Right hindlimb (tissue), 1 donor: ENCODE measurements at places on chromosomes 6 and 20.
A peak's percentile ranks its signal among the peaks of the same experiment; 100 is the strongest.

- no peak for DNase-seq
These were observed 437 bp downstream of the CD40 start for GRCh38 chr20:46118481-46119020.

DNA sequence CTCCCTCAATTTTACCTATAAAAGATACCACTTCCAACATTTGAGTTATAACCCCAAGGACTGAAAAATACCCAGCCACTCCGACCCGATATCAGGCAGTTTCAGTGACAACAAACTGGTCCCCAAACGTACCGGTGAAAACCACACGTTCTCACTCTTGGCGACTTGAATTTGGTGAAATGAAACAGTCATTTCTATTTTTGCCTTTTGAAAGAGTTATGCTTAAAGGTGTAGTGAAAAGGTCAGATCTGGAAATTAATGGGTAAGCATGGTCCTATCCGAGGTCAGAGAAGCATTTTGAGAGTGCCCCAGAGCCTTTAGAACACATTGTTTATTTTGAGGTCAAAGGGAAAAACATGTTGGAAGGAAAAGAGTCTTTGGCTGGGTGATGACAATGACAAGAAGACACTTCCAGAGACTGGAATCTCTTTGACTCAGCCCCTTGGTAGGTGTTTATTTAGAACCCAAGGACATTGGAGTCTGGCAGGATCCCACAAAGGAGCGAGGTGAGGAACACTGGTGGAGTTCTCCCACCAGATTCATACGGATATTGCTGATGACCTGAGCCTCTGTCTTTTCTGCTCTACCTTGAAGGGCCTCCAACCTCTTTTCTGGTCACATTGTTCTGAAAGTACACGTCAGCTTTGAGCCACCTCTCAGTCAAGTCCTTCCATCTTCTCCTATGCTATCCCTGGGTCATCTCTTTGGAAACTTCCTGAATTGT, 235.0 kb downstream of the GMPR start:
- no peak for DNase-seq

DNA sequence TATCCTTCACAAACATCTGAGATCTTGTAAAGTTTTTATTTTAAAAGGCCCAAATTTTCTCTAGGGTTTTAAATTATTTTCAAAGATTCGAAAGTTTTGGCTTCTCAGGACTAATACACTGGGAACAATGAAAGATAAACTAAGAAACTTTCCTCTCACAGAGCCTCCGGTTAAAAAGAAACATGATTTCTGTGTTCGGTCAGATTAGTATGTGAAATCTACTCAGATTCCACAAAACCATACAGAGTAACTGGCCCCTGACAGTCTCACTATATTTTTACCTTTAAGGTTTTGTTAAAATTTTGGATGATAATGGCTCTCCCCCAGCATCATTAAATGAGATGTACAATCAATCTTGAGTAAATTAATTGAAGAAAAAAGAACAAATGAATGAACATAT, 471.0 kb downstream of the COL12A1 start:
- DNase-seq = no peak

- peak; percentile 30 for DNase-seq
These were observed 214.6 kb downstream of the PRL start for GRCh38 chr6:22082218-22082617.

DNA sequence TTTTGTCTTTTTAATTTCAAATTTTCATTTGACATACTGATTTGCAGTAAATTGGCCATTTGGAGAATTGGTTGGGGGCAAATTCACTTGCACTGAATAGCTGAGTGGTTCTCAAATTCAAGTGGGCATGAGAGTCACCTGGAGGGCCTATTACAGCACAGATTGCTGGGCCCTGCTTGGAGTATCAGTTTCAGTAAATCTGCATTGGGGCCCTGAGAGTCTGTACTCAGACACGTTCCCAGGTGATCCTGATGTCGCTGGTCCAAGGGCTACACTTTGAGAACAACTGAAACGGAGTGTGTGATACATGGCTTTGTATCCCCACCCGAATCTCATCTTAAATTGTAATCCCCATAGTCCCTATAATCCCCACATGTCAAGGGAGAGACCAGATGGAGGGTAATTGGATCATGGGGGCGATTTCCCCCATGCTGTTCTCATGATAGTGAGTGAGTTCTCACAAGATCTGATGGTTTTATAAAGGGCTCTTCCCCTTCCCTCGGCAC, 115.9 kb downstream of the KLHL32 start:
- DNase-seq = no peak

DNA sequence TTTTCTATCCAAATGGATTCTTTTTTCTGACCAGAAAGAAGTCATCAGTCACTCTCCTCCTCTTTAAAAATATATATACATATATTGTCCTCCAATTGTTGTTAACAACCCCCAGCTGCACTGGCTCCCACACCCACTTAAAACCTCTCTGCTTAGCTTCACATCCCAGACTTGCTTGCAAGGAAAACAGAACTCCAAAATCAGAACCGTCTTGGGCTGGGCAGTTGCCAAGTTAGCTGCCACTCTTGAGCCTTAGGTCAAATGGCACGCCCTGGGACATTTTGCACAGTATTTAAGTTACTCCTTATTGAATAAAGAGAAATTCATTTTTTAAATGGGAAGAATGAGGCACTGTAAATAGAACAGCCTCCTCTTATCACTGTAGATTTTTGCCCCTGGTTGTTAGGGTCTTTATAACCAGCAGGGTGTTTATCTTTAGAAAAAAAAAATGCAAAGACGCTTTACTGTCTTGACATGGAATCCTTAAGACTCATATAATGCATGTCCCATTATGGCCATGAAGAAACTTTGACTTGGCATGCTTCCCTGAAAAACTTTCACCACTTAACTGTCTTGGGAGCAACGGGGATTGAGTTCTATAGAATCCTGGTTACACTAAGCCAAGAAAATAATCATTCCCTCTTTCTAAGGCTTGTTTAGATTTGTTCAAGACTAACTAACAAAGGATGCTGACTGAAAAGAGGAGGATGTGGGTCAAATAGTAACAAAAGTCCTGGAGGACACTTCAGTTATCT, 204.5 kb downstream of the ISM1 start:
- DNase-seq = peak; percentile 29

DNA sequence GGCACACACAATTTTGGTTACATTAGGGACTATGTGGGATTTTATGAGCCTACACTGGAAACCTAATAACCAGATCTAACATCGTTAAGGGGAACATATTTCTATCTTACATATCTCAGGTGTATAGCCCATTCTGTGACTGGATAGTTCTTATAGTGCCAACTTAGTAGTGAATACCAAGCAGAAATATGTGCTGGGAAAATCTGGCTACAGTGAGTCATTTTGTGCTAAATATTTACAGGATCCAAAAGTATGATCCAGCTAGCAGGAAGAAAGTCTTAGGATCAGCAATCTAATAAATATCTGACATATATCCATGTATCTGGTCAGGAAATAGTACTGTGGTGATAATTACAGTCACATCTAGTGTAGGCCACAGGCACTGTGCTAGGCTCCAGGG, 94.6 kb upstream of the INSM1 start:
- no peak for DNase-seq

- no peak for DNase-seq
These were observed 62.5 kb downstream of the RALGAPA2 start for GRCh38 chr20:20649945-20650344.

GRCh38 chr6:29737707-29738630, 14.7 kb downstream of the HLA-F start:
- DNase-seq = peak; percentile 49

DNA sequence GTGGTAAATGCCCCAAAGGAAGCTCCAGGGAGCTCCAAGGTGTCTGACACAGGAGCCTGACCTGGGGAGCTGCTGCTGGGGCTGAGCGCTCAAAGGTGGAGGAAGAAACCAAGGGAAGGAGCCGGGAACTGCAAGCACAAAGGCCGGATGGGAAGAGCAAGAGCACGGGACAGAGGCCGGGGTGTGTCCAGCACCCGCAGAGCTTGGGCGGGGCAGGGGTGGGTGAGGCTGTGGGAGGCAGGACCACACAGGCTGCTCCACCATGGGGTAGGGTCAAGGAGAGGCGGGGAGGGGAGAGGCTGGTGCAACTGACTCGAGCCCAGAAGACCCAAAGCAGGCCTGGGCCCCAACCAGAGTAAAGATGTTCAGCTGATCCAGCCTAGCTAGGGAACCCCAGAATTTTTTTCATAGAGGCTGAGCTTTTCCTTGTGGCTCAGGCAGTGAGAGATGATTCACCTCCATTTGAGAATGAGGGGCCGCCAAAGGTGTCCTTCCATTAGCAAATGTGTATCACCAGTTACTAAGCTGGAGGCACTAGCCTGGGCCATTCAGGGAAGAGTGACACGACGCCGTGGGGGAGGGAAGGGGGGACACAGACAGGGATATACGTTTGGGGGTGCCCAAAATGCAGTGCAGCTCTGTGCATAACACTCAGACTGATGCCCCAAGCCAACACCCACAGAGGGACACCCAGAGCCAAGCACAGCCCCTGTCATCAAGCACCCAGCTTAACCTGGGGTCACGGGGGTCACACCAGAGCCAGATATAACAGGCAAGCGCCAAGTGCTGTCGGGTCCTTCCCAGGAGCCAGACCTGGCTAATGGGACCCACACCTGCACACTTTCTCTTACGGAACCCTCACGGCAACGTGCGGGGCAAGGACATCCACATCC, 21.3 kb upstream of the TLDC2 start:
- no peak for DNase-seq

- DNase-seq = no peak
These were observed 159.1 kb downstream of the TFAP2C start for GRCh38 chr20:56788041-56788670.

DNA sequence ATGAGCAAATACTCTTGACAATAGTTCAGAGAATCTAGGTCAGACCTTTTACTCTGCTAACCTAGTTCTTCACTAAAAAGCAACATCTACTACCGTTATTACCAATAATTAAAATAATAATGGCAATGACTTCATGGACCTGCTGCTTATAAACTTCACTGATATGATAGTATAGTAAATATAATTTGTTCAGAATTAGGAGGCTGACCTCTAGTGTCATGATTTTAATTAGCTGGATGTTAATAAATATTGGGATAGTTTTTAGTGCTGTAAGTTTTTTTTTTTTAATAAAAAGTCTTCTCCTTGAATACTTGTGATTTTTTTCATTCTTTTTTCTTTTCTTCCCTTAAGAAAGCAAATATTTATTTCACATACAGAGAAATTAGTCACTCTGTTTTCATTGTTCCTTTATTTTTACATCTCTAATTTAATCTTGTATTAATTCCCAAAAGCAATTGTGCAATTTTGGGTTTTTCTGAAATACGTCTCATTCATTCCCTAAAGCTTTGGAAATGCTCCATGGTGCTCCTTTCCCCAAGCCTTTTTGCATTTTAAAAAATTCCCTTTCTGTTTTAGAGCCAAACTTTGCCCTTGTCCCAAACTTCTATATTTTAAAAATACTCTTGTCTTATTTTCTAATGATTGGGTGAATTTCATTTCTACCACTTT, 46.6 kb upstream of the UST start:
- DNase-seq = no peak

- DNase-seq = peak; percentile 32
These were observed 54.4 kb upstream of the CEP85L start for GRCh38 chr6:118705544-118706491.

DNA sequence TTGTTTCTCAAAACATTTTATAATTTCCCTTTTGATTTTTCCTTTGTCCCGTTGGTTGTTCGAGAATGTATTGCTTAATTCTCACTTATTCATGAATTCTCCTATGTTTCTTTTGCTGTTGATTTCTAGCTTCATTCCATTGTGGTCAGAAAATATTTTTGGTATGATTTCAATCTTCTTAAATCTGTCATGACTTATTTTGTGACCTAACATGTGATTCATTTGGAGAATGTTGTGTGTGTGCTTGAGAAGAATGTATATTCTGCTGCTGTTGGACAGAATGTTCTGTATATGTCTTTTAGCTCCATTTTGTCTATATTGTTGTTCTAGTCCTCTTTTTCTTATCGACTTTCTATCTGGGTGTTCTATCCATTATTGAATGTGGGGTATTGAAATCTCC, 286.2 kb upstream of the RNF217 start:
- no peak for DNase-seq

- DNase-seq = no peak
These were observed 464.5 kb upstream of the NRSN1 start for GRCh38 chr6:23661549-23661948.

DNA sequence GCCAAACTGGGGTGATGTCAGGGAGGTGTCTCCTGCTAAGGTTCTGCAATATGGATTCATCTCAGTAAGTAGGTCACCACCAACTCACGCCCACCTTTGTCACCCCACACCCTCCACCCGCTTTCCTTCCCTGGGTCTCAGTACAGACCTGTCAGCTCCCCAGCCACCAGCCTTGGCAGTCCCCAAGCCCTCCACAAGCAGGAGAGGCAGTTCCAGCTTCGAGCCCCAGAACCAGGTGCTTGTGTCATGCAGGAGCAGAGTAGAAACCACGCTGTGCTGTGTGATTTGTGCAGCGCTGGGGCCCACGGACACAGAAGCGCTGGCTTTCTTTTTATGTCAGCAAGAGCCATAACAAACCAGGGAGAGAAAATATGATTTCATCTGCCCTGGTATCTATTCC, 89.0 kb upstream of the CDH4 start:
- DNase-seq = no peak

DNA sequence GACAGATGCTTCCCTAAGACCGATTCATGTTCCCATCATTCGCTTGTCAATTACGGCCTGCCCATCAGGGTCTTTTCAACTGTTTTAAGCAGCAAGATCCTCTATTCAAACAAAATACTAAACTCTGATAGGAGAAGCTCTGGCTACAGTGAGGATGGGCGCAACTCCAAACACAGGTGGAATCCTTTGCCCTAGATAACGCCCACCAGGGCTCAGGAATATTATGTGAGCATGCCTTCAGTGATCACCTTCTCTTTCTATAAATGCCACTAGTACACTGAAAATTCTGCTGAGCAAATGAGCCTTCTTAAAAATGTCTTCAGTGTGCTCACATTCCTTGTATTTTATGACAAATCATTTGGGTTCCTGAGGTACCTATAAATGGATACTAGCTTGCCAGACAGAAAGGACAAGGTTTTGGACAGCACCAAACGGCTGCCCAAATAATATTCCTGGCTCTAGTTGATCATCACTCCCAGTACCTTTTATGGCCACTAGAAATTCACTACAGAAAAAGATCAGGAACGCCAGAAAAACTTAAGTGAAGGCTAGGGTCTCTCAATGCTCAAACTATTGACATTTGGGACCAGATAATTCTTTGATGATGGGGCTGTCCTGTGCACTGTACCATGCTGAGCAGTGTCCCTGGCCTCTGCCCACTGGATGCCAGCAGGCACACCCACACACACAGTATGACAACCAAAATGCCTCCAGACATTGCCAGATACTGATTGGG, 13.1 kb downstream of the ZNF217 start:
- no peak for DNase-seq
